Activated CD4-positive, alpha-beta T cell treated with anti-CD3 and anti-CD28 coated beads, Interleukin-2, amount 10 ng/mL, durations not matched to agents 7 days and 5 days (primary cell): ENCODE measurements at places on chromosomes 4 and X. TPM values are rescaled to one million over a fixed set of nuclear protein-coding genes. Genes with fewer than 3 reads are reported as not detected.

DNA sequence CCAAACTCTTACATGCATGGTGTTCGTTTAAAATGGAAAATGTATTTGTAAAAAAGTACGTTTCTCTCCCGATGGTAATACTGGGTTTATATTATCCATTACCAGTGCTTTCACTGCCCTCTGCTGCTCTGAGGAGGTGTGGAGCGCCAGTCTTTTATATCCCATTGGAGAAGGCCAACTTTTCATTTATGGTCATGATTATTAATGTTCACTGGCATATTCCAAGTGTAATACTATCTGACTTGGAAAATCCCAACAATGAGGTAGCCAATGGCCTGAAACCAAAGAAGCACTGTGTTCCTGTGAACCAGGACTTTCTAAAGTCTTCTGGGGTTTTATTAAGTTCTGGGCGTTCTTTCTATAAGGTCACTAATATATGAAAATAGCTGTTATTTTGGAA, 80.7 kb downstream of the SYNPO2 start:
- no peak overlapping the region for H3K27ac ChIP-seq
- no peak overlapping the region for H3K4me3 ChIP-seq
- no peak for DNase-seq
- H3K36me3 ChIP-seq, result no peaks in the 10 kb centered on the region
- no peaks in the 10 kb centered on the region for H3K27me3 ChIP-seq

DNA sequence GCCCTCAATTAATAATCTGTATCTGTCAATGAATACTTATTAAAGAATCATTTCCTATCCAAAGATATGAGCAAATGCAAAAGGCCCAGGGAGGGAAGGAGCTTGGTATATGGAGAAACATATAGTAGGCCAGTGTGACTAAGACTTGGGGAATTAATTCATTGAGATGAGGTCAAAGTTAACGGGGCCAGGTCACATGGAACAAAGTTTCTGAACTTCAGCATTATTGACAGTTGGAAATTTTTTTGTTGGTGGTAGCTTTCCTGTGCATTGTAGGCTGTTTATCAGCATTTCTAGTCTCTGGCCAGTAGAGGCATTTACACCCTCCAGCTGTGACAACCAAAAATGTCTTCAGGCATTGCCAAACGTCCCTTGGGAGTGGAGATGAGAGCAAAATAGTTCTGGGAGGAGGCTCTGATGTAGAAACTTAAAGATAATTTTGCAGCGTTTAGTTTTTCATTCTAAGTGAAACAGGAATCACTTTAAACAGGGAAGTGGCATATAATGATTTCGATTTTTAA, 202.0 kb downstream of the SLC4A4 start:
- H3K36me3 ChIP-seq, result no peaks in the 10 kb centered on the region
- H3K27me3 ChIP-seq, result no peaks in the 10 kb centered on the region
- no peak for DNase-seq
- H3K4me3 ChIP-seq, result no peak overlapping the region

DNA sequence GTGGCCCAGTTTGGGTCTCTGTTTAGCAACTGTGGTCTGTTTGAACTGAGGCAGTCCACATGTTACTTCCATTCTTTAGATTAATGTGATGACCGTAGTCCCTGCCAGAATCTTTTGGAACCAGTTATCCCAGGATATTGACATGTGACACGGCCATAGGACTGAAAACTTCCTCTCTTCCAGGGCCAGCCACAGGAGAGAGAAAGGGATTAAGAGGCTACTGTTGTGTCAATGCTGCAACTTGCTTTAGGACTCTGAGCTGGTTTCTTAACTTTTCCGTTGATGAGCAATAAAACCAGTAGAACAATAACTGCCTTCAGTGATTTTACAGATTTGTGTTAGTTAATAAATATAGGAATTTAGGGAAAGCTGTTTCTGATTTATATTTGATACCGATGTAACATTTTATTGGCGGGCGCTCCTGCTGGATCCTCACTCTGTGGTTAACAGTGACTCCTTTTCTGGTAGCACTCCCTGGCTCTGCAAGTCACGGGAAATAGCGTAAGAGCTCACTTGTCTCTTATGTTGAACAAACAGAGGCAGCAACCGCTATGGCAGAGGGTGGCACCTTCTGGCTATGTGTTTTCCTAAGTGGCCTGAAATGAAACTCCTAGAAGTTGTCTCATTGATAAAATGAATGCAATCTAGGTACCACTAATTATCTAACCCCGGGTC, 2.5 kb downstream of the TENM3 start:
- no peaks in the 10 kb centered on the region for H3K36me3 ChIP-seq
- no peaks in the 10 kb centered on the region for H3K4me1 ChIP-seq
- no peak for DNase-seq

GRCh38 chrX:143429811-143430210, 87.5 kb downstream of the SPANXN3 start:
- no peaks in the 10 kb centered on the region for H3K36me3 ChIP-seq
- H3K27ac ChIP-seq, result no peak overlapping the region
- no peaks in the 10 kb centered on the region for H3K4me1 ChIP-seq
- no peak overlapping the region for H3K4me3 ChIP-seq

GRCh38 chrX:19543020-19543715, 27.9 kb upstream of the MAP3K15 start:
- peaks cover 13% of the 10 kb centered on the region for H3K4me1 ChIP-seq
- DNase-seq, result no peak
- H3K36me3 ChIP-seq, result peaks cover 26% of the 10 kb centered on the region
- H3K4me3 ChIP-seq, result no peak overlapping the region
- no peaks in the 10 kb centered on the region for H3K27me3 ChIP-seq
- H3K27ac ChIP-seq, result peak overlapping the region; percentile 63

DNA sequence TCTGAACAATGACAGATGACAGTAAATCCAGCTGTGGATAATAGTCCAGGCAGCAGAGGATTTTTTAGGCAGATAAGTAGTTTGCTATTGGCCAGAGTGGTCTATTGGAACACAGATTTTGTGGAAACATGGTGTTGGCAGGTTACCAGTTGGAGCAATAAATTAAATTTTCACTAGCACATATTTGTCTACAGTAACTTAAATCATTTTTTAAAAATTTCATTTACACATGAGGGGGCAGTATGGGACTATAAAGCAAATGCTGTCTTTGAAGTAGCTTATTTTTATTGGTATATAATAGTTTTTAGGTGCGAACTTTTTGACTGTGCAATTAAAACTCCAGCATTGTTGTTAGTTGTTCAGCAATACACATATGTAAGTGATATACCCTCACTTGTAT, 289.8 kb downstream of the ARHGAP10 start:
- no peaks in the 10 kb centered on the region for H3K27me3 ChIP-seq
- no peak overlapping the region for H3K4me3 ChIP-seq
- no peaks in the 10 kb centered on the region for H3K4me1 ChIP-seq
- H3K36me3 ChIP-seq, result no peaks in the 10 kb centered on the region
- H3K27ac ChIP-seq, result no peak overlapping the region
- DNase-seq, result no peak

- H3K4me1 ChIP-seq, result no peaks in the 10 kb centered on the region
- no peak overlapping the region for H3K4me3 ChIP-seq
- H3K36me3 ChIP-seq, result no peaks in the 10 kb centered on the region
- DNase-seq, result no peak
- no peak overlapping the region for H3K27ac ChIP-seq
These were observed 231.0 kb downstream of the SPOCK3 start for GRCh38 chr4:167003326-167003725.

GRCh38 chr4:113499696-113500095, 261.8 kb downstream of the CAMK2D start:
- H3K4me1 ChIP-seq, result no peaks in the 10 kb centered on the region
- H3K4me3 ChIP-seq, result no peak overlapping the region
- peaks cover 46% of the 10 kb centered on the region for H3K36me3 ChIP-seq
- no peaks in the 10 kb centered on the region for H3K27me3 ChIP-seq

GRCh38 chr4:89152972-89153371, 41.6 kb downstream of the TIGD2 start:
- H3K4me3 ChIP-seq, result no peak overlapping the region
- H3K4me1 ChIP-seq, result no peaks in the 10 kb centered on the region
- H3K27me3 ChIP-seq, result no peaks in the 10 kb centered on the region
- DNase-seq, result no peak
- H3K36me3 ChIP-seq, result no peaks in the 10 kb centered on the region

DNA sequence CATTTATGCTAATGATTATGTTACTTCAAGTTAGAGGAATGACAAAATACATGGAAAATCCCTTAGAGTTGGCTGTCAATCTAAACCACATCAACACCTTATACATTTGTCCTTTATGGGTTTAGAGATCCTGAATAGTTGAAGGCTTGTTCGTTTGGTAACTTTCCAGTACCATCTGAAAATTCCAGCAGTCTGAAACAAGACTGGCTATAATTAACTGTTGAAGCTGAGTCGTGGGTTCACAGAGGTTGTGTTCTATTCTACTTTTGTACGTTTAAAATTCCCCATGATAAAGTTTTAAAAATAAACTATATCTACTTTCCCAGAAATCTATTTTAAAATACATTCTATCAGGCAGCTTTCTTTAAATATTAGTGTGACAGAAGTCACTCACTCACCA, 73.0 kb downstream of the USP46 start:
- DNase-seq, result no peak
- H3K27me3 ChIP-seq, result no peaks in the 10 kb centered on the region
- peaks cover 27% of the 10 kb centered on the region for H3K4me1 ChIP-seq
- H3K27ac ChIP-seq, result no peak overlapping the region
- no peak overlapping the region for H3K4me3 ChIP-seq

- no peak overlapping the region for H3K27ac ChIP-seq
- H3K4me1 ChIP-seq, result no peaks in the 10 kb centered on the region
- no peak overlapping the region for H3K4me3 ChIP-seq
- no peaks in the 10 kb centered on the region for H3K36me3 ChIP-seq
These were observed 49.4 kb downstream of the SERTM2 start for GRCh38 chrX:111560801-111561200.

DNA sequence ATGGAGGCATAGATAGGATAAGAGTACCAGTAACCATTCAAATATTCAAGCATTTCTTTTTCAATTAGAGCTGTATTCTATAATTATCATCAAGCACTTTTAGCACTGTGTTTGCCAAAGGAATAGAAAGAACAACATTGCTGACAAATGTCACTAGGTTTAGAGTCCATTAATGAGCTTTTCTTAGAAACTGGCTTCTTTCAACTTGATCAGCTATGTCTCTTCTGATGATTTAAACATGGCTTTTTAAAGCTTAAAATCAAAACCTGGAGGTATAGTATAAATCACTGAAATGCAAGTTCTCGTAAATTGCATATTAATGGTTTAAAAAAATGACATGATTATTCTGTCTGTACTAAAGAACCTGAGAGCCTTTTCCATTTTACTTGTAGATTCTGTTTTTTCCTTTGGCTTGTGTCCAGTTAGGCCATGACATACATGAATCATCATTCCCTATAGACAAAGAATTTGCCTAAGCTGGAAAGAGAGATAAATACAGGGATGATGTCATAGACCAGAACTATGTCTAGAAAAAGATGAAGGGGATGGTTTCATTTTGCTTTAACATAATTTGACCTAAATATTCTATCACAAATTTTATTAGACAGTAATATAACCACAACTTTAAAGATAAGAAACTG, 340.1 kb upstream of the CTSO start:
- DNase-seq, result no peak
- H3K4me1 ChIP-seq, result no peaks in the 10 kb centered on the region
- no peaks in the 10 kb centered on the region for H3K27me3 ChIP-seq
- no peak overlapping the region for H3K4me3 ChIP-seq

GRCh38 chr4:143184503-143185252, at the start of gene USP38:
Gene USP38, plus strand, starts transcription at chr4:143184917. Its CDS starts 534 bp downstream, at chr4:143185451.
- no peaks in the 10 kb centered on the region for H3K27me3 ChIP-seq
- peak; percentile 89 for DNase-seq
- peaks cover 38% of the 10 kb centered on the region for H3K4me1 ChIP-seq
- H3K4me3 ChIP-seq, result peak within 1 kb of the TSS; percentile 93
- H3K36me3 ChIP-seq, result peaks cover 33% of the 10 kb centered on the region
- peak within 1 kb of the TSS; percentile 99 for H3K27ac ChIP-seq

DNA sequence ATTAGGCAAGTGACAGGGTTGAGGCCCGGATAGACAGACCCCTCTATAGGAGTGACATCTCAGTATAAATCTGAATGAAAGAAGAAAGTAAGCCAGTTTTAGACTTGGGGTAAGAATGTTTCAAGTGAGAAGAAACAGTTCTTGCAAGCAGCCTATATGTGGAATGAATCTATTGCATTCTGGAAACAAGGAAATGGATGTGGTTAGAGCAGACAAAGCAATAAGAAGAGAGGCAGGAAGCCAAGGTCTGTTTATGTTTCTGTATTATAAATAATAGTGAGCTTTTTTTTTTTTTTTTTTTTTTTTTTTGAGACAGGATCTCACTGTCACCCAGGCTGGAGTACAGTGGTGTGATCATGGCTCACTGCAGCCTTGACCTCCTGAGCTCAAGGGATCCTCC, 255.8 kb downstream of the UNC5C start:
- DNase-seq, result peak; percentile 9
- H3K36me3 ChIP-seq, result no peaks in the 10 kb centered on the region
- no peaks in the 10 kb centered on the region for H3K27me3 ChIP-seq
- H3K4me3 ChIP-seq, result no peak overlapping the region

GRCh38 chr4:7383266-7383665, 51.5 kb downstream of the PSAPL1 start:
- no peaks in the 10 kb centered on the region for H3K4me1 ChIP-seq
- no peaks in the 10 kb centered on the region for H3K36me3 ChIP-seq
- no peak overlapping the region for H3K27ac ChIP-seq
- H3K27me3 ChIP-seq, result no peaks in the 10 kb centered on the region

- no peak overlapping the region for H3K27ac ChIP-seq
- H3K27me3 ChIP-seq, result peaks cover 20% of the 10 kb centered on the region
- no peak for DNase-seq
These were observed 66.1 kb upstream of the HGFAC start for GRCh38 chr4:3375688-3376087.

DNA sequence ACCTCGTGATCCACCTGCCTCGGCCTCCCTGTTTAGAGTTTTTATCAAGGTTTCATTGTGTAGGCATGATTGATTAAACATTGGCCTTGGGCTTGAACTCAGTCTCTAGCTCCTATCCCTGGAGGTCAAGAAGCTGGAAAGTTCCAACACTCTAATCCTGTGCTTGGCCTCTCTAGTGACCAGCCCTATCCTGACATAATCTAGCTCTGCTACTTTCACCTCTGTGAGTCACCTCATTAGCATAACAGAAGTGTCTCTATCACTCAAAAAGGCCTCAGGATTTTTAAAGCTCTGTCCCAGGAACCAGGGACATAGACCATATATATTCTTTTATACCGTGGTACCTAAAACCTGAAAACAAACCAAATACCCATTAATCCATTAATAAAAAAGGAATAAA, 377.5 kb downstream of the CENPC start:
- no peaks in the 10 kb centered on the region for H3K36me3 ChIP-seq
- H3K27me3 ChIP-seq, result no peaks in the 10 kb centered on the region
- no peak overlapping the region for H3K27ac ChIP-seq
- H3K4me1 ChIP-seq, result no peaks in the 10 kb centered on the region
- H3K4me3 ChIP-seq, result no peak overlapping the region
- no peak for DNase-seq

The SLC6A14 gene
- not detected for total RNA-seq

The FAM47A gene
- not detected for total RNA-seq

The POU4F2 gene
- not detected for total RNA-seq

The RASSF6 gene
- total RNA-seq, result 0.19 TPM

The TMSB15A gene
- 0.52 TPM for total RNA-seq

The HOPX gene
- 72.3 TPM for total RNA-seq

The PNCK gene
- total RNA-seq, result not detected

The FMR1NB gene
- not detected for total RNA-seq

The SPANXA2 gene
- not detected for total RNA-seq

The KDM5C gene
- total RNA-seq, result 77.2 TPM

The TMPRSS11B gene
- total RNA-seq, result not detected

The PWWP3B gene
- not detected for total RNA-seq
